ENCODE measurements at places on chromosomes 4 and X.

DNA sequence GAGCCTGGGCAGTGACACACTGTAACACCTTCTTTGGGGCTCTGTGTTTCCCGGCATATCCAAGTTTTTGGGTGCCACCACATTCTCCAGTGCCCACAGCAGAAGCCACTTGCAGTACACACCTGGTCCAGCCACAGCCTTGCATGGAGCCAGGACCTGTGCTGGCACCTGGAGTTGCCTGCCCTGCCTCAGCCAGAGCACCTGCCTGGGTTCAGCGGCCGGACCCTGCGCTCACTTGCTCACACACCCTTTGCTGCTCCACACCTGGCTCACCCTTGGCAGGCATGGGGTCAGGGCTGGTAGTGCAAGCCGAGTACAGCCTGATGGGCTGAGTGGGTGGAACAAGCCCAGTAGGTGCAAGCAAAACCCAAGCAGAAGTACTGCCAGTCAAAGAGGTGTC is 1511.1 kb downstream of the TECRL start:
- DNase-seq, result no peak

- no peak for DNase-seq
Measured at GRCh38 chr4:120683897-120684540, 238.5 kb downstream of the PRDM5 start.

GRCh38 chrX:52933976-52934703 is 24.2 kb downstream of the FAM156A start:
- no peak for DNase-seq

- no peak for DNase-seq
Measured at GRCh38 chr4:27088491-27088890, 227.8 kb downstream of the STIM2 start.

GRCh38 chr4:37241647-37242046 is 2.9 kb upstream of the NWD2 start:
- DNase-seq, result no peak

DNA sequence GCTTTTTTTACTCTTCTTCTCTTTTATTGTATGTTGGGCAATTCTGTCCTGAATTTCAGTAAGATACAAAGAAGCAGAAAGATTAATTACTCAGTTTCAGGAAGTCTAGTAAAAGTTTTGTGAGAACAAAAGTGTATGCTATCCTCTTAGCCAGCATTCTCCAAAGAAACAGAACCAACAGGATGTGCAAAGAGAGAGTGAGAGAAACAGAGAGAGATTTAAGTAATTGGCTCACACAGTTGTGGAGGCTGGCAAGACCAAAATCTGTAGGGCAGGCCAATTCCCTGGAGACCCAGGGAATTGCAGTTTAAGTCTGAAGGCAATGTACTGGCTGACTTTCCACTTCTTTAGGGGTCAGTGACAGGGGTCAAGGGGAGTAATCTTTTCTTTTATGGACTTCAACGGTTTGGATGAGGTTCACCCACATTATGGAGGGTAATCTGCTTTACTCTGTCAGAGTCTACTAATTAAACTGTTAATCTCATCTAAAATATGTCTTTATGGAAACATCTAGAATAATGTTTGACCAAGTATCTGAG is 59.2 kb upstream of the SLC39A8 start:
- DNase-seq, result no peak

GRCh38 chr4:105990933-105991332 is 95.7 kb downstream of the NPNT start:
- DNase-seq, result no peak

DNA sequence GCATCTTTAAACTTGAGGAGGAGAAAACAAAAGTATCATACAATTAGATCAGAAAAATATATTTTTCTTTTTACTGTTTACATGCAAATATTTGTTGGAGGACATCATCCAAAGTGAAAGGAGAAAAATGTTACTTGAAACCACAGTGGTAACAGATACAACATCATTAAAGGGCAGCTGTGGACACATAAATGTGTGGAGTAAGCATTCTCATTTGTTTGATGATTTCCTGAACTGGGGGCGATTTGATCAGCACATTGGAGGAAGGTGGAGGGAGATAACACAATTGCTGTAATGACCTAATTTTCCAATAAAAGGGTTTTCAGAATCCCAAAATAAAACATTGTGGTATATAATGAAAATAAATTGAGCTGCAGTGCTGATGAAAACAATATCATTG is 314.5 kb upstream of the HS3ST1 start:
- DNase-seq, result no peak

GRCh38 chr4:24971192-24971591 is 58.4 kb upstream of the CCDC149 start:
- DNase-seq, result no peak

DNA sequence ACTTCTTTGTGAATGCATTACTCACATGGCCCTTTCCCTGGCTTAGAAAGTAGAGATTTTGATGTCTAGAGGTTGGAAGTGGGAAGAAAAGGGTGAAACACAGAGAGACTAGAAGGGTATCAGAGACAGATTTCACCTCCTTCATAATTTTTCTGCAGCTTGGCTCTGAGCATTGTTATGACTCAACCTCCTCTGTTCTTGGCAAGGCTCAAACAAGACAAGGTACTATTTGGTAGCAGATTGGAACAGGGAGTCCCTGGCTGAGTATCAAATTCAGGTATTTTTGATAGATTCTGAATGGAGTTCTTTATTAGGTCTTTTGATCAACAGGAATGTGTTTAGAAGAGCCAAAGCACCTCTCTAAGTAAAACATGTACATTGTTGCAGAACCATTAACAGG is 146.3 kb upstream of the CHRDL1 start:
- DNase-seq, result no peak

- DNase-seq, result no peak
Measured at GRCh38 chrX:11998944-11999343, 139.3 kb upstream of the FRMPD4 start.

GRCh38 chr4:137274404-137274803 is 257.9 kb downstream of the PCDH18 start:
- DNase-seq, result no peak

DNA sequence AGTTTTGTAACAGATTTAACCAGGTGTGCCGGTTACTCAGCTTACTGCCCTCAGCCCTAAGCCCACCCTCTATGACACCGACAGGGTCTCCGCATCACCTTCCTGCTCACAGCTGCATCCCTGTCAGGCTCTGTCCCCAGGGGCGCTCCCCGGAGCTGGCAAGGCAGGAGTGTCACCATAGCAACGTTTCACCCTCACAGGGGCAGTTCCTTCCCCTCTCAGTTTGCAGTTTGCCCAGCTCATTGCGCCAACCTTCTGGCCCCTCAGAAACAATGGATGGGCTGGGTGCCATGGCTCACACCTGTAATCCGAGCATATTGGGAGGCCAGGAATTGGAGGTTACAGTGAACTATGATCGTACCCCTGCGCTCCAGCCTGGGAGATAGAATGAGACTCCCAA is 42.6 kb downstream of the RGS12 start:
- no peak for DNase-seq

DNA sequence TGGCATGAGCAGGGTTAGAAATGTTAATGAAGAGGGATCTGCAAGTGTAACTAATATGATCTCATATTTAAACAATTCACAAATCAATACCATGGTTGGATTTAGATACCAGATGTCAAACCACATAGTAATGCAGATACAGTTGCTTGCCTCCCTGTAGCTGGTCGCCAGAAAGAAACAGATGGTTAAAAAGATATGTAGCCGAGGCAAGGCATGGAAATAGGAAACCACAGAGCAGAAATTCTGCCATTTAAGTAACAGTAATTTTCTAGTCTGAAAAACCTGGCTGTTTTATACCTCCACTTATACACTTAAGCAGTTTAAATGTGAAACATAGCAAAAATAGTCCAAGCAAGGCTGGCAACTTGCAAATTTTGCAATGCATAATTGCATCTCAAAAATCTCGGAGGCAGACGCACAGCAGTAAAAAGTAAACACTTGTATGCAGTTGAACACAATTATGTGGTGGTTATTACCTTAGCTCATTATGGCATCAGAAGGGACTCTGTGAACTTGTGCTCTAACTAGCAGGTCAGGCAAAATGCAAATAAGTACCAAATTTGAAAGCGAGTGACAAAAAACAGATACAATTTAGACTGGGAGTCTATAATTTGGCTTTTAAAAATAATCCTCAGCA is 126.8 kb downstream of the NAA11 start:
- no peak for DNase-seq

GRCh38 chr4:105296672-105297071 is 150.0 kb downstream of the TET2 start:
- DNase-seq, result no peak

DNA sequence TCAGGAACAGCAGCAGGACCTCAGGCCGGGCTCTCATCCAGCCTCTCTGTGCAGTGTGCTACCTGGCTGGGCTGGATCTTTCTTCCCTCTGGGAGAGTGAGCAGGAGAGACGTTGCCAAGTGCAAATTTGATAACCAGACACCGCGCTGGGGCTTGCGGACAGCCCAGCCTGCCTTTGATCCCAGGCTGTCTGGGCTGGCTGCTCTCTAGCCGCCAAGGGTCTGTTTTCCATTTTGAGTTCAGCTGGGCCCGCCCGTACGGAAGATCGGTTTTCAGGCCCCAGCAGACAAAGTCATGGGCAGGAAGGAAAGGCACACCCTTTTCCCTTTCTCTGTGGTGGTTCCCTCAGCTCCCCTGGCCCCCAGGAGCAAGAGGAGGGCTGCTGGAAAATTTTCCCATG is 90.2 kb downstream of the CPZ start:
- no peak for DNase-seq

DNA sequence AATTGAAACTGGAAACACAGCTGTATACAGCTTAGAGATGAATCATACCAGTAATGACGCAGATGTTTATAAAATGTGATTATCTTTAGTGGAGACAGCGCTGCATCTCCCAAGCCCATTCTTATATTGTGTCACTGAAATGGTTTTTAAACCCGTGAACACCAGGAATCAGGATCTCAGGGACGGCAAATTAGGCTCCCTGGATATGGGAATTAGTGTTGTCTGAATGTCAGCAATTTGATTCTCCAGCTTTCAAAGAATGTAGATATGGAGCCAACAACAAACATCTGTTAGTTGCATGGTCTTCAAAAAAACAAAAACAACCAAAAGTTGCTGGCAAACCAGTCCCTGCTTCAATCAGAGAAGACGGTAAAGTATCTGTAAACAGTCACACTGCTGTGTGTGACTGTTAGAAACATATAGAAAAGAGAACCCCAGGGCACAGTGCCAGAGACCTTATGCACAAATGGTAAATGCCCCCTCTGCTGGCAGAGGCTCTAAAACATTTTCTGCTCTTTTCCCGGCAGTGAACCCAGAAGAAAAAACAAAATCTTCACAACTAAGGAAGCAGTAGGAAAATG is 351.9 kb upstream of the FTHL17 start:
- no peak for DNase-seq

GRCh38 chr4:28709891-28710290 is 1849.2 kb downstream of the STIM2 start:
- DNase-seq, result no peak

DNA sequence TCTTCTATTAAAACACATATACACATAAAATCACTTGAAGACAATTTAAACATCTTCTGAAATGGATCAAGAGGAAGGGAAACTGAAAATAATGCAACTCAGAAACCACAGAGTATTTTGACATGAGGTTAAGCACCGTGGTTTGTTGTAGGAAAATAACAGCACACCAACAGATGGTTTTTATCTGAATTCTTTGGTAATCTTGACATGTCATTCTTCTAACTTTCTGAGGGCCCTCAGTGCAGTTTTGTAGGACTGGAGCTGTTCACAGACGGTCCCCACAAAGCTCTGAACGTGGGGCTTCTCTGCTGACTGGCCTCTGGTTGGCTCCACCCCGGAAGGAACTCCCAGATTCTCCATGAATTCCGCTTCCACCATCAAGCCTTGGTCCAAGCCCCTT is 16.0 kb upstream of the TLR8 start:
- DNase-seq, result no peak

GRCh38 chr4:154526151-154526550 is 24.0 kb downstream of the PLRG1 start:
- DNase-seq, result no peak

DNA sequence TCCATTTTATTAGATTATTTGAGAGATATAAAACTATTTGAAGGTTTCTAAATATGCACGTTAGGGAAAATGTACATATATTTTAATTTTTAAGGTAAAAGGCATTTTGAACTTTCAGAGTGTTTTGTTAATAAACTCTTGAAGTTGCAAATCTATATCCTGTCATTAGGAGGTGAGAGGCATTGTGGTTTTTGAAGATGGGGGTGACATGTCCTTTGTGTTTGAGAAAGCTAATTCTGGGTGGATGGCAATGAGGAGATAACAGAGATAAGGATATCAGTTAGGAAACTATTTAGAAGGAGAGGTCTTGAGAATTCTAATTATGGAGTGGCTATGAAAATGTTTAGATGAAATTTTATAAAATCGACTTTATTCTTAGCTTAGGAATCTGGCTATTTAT is 6.1 kb downstream of the STIM2 start:
- no peak for DNase-seq

DNA sequence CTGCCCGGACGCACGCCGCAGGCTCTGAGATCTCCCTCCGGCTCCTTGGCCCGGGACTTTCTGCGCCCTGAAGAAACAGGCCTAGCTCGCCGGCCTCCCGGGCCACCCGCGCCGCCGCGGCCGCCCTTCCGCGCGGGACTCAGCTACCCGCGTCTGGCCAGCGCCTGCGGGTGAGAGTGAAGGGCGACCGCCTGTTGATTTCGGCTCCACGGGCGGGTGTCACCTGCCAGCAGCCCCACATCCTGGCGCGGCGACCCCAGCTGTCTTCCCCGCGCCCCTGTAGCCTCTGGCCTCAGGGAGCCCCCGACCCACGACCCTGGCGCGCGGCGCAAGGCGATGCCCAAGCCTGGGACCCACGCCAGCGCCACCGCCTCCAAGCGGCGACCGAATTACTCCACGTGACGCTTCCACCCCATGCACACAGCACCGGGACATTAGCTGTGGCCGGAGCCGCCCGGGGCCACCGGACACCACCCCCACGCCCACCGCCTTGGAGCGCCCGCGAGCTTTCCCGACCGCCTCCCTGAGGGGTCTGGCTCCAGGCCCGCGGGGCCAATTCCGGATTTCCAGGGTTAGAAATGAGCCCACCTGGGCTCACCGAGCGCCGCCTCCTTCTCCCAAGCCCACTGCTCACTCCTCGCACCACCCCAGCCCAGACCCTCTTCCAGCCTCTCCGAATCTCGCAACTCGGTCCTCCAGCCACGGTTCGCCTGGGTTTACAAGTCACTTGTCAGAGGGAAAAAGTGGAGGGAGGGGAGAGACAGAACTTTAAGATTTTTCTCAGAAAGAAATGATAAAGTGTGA is 10.2 kb downstream of the ARX start:
- DNase-seq, result no peak

GRCh38 chr4:86769794-86770193 is 79.4 kb downstream of the SLC10A6 start:
- no peak for DNase-seq

- DNase-seq, result no peak
Measured at GRCh38 chr4:79663141-79663540, 255.1 kb upstream of the GK2 start.

GRCh38 chrX:11321986-11322385 is 28.8 kb downstream of the AMELX start:
- DNase-seq, result no peak

- no peak for DNase-seq
Measured at GRCh38 chr4:30535255-30535654, 184.9 kb upstream of the PCDH7 start.

DNA sequence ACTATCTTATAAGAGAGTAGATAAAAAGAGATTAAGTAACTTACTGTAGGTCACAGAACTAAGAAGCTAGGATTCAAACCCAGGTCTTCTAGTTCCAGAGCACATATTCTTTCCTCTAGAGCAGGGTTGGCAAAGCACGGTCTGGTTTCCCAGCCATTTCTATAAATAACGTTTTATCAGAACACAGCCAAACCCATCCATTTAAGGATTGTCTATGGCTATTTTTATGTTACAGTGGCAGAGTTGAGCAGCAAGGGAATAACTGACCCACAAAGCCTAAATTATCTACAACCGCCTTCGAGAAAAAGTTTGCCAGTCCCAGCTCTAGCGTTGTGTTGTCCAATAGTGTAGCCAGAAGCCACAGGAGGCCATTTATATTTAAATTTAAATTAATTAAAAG is 7.5 kb downstream of the TMEM144 start:
- DNase-seq, result no peak

All from activated gamma-delta T cell treated with Interleukin-2 at 50 U/mL for 16 hours (primary cell).